Natural killer cell treated with Interleukin-12 subunit alpha and Interleukin-12 subunit beta and Interleukin-15 and Interleukin-18, amount 100 ng/mL, for 72 hours (primary cell): ENCODE measurements at places on chromosomes 5 and 9. TPM values are rescaled to one million over a fixed set of nuclear protein-coding genes. Genes with fewer than 3 reads are reported as not detected.

DNA sequence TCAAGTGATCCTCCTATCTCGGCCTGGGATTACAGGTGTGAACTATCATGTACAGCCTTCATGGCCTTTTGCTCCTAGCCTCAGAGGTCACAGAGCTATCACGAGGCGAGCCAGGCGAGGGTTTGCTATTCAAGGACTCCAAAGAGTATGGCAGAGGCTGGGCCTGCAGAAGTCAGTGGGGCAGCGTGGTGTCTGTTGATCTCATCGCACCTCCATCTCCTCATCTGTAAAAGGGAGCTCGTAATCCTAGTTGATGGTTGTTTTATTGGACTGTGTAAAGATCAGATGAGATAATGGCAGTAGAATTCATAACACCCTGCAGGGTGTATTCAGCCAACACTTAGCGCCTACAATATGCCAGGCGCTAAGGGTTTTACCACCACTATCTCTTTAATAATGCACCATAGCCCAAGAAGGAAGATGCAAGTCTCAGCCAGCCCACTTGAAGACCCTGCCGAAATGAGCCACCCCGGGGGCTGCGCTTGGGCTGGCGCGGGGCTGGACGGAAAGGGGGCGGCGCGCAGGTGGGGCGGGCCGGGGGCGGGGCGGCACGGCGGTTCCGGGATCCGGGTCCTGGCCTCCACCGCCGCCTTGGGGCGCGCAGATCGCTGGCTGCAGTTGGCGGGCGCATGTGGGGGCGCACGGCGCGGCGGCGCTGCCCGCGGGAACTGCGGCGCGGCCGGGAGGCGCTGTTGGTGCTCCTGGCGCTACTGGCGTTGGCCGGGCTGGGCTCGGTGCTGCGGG, at the start of gene GALNT12:
GALNT12 (plus strand) TSS at position 601 of the 744 bp plus-strand sequence; CDS start at position 630, 29 bp downstream.
- DNase-seq, result no peak

DNA sequence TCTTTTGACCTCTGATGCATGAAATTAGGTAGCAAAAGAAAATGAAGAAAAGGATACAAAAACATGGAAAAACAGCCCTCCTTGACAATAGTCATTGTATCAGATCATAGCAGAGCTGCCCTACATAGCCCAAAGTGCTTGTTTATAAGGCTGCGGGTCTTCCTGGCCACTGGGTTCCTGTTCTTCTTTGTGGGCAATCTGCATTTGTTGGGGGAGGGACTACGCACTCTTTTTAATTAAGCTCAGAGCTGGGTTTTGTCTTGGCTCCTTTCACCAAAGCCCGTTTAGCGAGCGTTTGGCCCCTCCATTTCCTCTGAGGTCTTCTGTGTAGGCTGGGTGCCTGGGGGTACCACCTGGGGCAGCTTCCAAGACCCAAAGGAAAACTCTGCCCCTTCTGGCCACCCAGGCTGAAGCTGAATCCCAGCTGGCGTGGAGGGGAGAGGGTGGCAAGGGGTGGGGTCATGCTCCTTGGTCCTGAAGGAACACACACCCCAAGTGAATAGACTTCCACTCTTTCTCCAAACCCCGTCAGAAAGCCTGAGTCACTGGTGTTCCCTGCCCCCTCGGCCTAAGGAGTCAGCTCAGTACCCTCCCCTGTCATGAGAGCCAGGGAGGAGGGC, 6.5 kb upstream of the PAX5 start:
- DNase-seq, result no peak

GRCh38 chr5:140143521-140144258, 18.0 kb downstream of the IGIP start:
- no peak for DNase-seq

- no peak for DNase-seq
These were observed 69.8 kb downstream of the KIF24 start for GRCh38 chr9:34259315-34259714.

DNA sequence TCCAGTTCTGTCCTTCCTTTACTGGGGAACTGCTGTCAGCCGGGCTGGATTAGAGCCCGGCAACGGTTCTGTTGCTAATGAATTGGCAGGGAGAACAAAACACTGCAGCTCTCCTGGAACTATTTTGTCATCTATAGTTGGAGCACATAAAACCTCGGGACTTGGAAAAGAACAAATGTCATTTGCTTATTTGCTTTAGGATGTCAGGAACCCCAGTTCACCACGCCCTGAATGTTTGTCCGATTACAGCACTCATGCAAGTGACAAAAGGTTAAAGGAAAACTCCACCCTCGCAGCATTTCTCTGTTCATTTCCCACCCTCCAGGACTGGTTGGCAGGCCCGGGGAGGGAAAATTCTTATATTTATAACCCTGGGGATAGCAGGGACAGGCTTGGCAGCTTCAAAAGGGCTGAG, 66.4 kb upstream of the PLPP1 start:
- no peak for DNase-seq

GRCh38 chr9:127942216-127943010, 4.8 kb upstream of the DPM2 start:
- peak; percentile 71 for DNase-seq

DNA sequence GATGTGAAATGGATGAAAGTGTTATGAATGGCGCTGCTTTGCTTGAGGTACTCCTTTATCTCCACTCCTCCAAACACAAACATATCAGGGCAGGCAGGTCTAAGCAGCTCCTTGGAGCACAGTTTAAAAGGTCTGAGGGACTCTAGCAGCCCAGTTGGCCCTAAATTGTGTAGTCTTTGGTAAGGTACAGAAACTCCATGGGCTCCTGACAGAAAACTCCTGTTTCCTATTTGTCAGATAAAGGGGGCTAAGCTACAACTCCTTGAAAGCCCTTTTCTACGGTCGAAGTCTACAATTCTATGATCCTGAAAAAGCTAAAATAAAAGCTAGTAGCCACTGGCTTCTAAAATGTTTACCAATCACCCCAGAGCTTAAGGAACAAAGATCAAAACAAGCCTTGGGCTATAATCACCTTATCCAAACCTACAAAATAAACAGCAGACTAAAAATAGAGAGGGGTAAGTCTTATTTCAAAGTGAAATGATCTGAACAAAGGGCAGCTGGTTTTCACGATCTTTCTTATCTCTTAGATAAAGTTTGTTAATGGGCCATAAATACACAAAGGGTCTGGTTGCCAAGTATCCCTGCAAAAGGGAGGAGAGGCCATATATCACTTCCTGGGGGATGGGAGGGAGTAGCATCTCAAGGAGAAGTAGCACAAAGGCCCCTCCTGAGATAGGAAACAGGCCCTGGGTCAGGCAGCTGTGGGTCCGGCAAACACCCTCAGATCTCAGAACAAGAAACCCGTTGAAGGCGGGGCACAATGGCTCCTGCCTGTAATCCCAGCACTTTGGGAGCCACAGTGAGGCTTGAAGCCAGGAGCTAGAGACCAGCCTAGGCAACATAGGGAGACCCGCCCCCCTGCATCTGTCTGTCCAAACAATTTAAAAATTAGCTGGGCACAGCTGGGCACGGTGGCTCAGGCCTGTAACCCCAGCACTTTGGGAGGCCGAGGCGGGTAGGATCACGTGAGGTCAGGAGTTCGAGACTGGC, 28.3 kb upstream of the DENND4C start:
- no peak for DNase-seq

DNA sequence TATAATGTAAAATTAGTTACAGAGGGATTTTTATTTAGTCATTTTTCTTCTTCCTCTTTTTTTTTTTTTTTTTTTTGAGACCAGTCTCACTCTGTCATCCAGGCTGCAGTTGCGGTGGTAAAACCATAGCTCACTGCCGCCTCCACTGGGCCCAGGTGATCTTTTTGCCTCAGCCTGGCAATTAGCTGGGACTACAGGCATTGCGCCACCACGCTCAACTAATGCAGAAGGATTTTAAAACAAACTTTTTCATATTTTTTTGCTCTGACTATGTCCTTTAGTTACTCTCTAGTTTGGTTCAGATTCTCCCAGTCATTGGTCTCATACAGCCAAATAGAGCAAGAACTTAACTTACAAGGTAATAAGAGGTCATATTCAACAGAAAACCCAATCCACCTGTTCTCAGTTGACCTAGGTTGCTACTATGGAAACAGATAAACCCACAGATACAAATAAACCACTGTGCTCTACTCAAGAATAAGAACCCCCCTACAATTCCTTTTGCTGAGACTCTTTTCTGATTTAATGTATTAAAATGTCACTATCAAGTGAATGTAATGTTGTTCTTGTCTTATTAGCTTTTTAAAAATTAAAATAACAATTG, 50.1 kb upstream of the TTC39B start:
- DNase-seq, result no peak

DNA sequence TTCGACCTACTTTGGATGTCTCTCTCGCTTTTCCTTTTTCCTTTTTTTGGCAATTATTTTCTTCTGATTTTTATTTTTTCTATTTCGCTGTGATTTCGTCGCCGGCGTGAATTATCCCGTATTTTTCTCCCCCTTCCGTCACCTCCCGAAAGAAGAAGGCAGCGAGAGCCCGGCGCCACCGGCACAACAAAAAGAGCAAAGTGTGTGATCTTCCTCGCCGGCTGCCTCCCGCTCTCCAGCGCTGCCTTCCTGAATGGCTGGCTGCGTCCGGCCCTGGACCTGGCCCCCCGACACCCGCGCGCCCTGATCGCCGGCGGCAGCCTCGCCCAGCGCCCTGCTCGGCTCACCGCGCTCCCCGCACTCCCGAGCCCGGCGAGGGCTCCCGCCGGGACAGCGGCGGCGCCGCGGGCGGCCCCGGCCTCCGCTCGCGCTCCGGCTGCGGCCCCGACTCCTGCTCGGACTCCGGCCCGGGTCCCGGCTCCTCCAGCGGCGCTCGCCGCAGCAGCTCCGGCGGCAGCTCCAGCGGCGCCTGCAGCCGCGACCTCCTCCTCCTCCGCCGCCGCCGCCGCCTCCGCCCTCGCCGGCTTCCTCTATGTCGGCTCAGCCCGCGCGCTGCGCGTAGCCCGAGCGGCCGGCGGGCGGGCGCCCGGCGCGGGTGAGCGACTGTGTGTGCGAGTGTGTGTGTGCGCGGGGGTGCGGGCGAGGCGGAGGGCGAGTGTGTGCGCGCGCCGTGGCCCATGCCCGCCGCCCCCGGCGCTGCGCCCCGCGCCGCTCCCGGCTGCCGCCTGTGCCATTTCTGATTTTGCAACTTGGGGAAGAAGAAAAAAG, 960 bp downstream of the NR2F1 start:
- no peak for DNase-seq

DNA sequence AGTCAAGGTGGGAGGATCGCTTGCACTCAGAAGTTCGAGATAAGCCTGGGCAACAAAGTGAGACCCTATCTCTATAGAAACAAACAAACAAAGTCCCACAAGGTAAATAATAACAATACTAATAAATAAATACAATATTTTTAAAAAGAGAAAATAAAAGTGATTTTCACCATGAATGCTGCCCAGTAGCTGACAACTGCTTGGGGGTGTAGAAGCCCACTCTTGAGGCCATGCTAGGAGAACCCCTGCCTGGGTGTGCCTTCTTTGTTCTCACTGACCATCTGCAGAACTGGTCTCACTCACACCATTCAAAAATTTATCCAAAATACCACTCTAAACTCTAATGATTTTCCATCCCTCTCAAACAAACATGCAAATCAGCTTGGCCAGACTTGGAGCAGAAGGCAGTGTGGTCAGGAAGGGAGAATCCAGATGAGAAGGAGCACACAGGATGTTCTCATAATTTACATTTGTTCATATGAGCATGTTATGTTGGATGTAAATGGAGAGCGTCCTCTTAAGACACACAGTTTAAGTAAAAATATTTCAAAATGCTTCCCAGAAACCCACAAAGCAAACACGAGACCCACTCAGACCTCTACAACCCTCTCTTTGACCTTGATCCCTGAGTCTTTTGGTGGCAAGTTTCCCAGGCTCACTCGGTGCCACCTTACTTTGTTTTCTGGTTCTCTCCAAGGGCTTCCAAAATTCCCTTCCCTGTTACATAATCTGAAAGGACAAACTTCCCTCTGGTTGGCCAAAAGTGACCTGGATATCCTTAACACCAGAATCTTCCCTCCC, 7.9 kb upstream of the RAI14 start:
- no peak for DNase-seq

- no peak for DNase-seq
These were observed 657.7 kb downstream of the PRR16 start for GRCh38 chr5:121121786-121122185.

- DNase-seq, result no peak
These were observed 10.8 kb upstream of the IFNA2 start for GRCh38 chr9:21395778-21396717.

GRCh38 chr9:100322954-100323536, 29.7 kb downstream of the TEX10 start:
- no peak for DNase-seq

DNA sequence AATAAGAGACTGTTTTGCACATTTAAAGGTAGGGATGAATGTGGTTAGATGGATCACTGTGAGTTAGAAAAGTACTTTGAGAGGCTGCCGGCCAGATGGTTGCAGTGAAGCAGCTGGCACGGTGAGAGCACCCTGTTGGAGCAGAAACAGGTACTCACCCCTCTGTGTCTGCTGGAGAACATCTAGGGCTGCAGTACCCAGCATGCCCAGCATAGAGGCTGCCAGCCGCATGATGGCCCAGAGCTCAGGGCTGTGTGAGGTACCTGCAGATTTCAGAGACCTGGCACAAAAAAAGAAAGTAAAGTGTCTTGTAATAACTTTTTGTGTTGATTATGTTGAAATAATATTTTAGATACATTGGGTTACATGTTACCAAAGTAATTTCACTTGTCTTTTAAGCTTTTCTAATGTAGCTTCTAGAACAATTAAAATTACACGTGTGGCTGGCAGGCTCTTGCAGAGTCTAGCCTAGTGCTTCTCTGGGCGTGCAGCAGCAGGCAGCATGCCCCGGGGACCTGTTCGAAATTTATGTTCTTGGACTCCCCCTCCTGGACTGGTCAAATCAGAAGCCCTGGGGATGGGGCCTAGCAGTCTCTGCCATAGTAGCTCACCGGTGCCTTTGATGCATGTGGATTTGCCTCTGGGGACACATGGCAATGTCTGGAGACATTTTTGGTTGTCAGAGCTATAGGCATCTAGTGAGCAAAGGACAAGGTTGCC, 11.1 kb downstream of the WDR5 start:
- DNase-seq, result no peak

GRCh38 chr9:123927625-123928532, 2.0 kb downstream of the DENND1A start:
- DNase-seq, result no peak

DNA sequence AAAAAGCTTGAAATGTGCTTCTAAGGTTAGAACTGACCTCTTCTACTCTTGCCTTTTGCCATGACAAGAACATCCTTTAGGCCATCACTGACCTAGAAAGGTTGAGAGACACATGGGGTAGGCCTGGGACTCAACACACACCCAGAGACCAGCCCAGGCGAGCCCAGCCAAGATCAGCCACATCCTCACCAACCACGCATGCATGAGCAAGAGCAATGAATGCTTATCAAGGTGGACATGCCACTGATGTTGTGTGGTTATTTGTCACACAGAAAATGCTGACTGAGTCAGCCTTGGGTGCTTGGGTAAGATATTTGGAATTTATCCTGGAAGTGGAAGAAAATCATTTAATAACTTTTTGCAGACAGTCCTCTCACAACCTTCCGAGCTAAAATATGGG, 39.4 kb downstream of the SMIM23 start:
- DNase-seq, result no peak

- DNase-seq, result no peak
These were observed 129.1 kb downstream of the DOCK8 start for GRCh38 chr9:343773-344172.

- no peak for DNase-seq
These were observed 134.0 kb upstream of the ZNF366 start for GRCh38 chr5:72641164-72641563.

The CFAP77 gene
- total RNA-seq, result not detected

The SPINK6 gene
- not detected for total RNA-seq

The RGMB gene
- 0.78 TPM for total RNA-seq

The BAAT gene
- total RNA-seq, result not detected

The SLIT3 gene
- 0.14 TPM for total RNA-seq

The NTNG2 gene
- 11.5 TPM for total RNA-seq

The ISL1 gene
- not detected for total RNA-seq
